GM04504 (cell line): ENCODE measurements at places on chromosomes 12 and 14.

GRCh38 chr12:32039347-32039746, 67.3 kb upstream of the BICD1 start:
- DNase-seq = no peak

- DNase-seq = no peak
Observed at GRCh38 chr14:34465069-34465859, 3.2 kb upstream of the SPTSSA start.

DNA sequence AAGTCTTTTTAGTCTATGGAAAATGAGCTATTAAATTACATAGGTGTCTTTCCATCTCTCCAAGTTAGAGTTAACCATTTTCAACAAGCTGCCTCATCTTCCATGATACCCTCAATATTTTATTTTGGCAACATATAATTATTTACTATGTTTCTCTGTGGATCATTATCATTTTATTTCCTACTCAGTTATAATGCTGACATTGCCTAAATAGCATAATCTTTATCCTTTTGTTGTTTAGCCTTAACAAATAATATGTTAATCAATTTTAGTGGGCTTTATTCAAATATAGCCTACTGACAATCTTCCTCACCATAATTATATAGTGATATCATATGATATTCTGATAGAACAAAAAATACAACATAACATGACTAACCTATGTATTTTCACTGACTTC, 1044.8 kb upstream of the FOXG1 start:
- no peak for DNase-seq

GRCh38 chr12:4089121-4089606, 184.4 kb upstream of the CCND2 start:
- no peak for DNase-seq

- peak; percentile 38 for DNase-seq
Observed at GRCh38 chr14:69242311-69243224, 17.4 kb upstream of the GALNT16 start.

DNA sequence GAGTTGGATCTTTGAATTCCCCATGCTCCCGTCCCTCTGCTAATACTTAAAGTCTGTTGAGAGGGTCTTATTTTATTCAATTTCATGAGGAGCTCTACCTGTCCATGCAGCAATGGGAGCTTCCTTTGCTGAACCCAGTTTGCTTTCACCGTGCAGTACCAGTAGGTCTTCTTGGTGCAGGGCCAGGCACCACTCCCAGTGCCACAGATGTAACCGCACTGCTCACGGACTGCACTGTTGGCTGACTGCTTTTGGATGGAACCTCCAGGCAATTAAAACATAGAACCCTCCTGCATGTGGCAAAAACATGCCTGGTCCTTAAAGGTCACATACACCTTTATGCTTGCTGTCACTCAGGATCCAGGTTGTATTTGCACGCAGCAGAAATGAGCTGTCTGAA, 9.3 kb upstream of the CABP1 start:
- DNase-seq = no peak

GRCh38 chr12:107131832-107132616, 38.7 kb upstream of the CRY1 start:
- DNase-seq = peak; percentile 36

DNA sequence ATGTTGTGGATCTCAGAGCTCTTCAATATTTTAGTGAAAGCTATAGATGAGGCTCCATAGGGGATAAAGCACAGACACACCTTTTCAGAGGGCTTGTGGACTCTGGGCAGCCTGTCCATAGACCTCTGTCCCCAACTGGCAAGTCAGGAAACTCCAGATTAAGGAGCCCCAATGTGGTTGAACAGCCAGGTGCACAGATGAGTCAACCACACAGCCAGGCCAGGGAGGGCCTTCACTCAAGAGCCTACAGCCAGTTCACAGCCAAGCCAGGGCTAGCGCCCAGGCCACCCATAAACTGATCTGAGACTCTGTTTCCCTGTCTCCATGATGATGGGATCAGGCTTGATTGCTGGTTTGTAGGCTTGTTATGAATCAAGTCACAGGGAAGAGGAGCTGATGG, 1.0 kb upstream of the BDKRB2 start:
- no peak for DNase-seq

DNA sequence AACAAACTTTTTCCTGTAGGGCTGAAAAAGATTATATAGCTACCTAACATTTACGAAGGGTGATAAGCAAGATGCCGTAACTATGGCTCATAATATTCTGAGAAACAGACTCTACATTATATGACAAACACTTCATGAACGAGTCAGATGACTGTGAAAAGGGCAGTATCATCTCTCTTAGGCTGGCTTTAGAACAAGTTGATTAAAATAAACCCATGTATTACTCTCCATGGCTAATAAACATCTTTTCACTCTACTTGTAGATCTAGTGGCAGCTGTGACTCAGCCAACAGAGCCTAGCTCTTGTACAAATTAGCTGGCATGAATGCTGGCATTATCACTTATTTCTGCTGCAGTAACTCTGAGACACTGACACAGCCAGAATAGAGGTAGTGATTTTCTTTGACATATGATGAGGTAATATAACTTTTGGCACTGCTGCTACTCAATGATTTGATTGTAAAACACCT, 47.1 kb downstream of the SLC2A13 start:
- no peak for DNase-seq

GRCh38 chr12:93116632-93117031, 187.5 kb upstream of the EEA1 start:
- DNase-seq = no peak

DNA sequence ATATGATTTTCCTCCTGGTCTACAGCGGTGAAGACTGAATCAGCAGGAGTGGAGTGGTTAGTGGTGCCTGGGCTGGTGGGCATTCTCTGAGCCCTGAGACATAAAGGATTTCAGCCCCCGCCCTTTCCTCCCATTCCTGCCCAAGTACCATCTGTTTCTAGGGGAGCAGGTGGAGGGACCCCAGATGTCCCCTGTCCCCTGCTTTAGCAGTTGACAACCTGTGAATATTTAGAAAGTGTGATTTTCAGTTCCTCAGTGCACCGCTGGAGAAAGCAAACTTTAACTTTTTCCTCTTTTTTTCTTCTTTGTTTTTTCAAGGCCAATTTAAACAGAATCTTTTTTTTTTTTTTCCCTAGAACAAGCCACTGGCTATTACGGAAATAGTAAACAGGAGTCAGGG, 163.8 kb upstream of the MYL2 start:
- no peak for DNase-seq

GRCh38 chr12:122726080-122726558, 4.5 kb downstream of the HCAR1 start:
- no peak for DNase-seq

GRCh38 chr12:14283489-14284144, 81.9 kb upstream of the ATF7IP start:
- no peak for DNase-seq

DNA sequence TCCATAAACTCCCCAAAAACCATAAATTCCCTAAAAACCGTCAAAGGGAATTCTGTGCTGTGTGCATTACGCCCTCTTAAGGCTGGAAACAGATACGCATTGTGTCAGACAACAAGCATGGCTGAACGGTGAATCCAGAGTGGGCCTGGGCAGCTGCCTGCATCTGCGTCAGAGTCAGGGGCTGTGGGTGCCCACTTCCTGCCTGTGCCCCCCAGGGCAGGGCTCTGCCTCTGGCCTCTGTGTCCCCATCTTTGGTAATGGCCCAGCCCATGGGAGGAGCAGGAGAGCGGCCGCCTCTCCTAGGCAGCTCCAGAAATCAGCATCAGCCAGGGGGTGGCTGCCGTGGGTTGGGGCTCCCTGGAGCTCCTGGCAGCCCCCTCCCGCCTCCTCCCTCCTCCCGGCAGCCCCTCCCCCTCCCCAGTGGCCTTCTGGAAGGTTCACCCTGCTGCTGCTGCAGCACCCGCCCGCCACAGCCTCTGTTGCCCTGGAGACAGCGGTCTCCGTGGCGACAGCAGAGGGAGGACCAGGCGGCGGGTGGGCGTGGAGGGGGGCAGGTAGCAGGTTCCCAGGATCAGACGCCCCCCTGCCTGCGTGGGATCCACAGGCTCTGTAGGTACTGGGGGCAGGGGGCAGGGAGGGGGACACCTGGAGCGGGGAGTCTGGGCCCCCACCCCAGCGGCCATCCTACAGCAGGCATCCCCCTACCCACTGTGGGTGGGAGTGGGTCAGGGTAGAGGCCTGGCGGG, 5.9 kb downstream of the MMP17 start:
- DNase-seq = no peak

DNA sequence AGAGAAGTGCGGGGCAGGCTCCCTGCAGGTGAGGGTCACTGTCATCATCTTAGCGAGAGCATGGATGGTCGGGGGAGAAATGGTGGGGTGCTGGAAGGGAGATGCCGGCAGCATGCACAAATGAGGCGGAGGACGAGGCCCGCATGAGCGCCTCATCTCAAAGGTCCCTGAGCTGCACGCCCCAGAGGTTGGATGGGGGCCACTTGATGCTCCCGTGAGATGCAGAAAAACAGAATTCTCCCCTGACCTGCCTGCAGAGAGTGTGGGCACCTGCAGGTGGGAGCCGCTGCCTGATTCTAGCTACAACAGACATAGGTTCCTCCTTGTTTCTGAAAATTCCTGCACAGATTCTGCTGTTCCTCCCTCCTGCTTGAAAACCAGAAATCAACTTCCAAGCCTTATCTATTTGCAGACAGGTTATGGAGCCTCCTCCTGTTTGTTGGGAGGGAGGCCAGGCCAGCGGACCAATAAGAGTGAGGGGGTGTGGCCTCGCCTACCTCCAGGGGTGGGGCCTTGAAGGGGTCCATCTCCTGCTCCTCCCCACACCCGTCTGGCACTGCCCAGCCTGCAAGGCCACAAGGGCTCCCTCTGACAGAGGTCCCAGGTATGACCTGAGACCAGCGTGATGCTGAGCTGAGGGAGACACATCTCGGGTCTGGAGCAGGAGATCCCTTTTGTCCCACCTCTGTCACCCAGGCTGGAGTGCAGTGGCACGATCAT, 67.2 kb downstream of the KDM2B start:
- DNase-seq = no peak

DNA sequence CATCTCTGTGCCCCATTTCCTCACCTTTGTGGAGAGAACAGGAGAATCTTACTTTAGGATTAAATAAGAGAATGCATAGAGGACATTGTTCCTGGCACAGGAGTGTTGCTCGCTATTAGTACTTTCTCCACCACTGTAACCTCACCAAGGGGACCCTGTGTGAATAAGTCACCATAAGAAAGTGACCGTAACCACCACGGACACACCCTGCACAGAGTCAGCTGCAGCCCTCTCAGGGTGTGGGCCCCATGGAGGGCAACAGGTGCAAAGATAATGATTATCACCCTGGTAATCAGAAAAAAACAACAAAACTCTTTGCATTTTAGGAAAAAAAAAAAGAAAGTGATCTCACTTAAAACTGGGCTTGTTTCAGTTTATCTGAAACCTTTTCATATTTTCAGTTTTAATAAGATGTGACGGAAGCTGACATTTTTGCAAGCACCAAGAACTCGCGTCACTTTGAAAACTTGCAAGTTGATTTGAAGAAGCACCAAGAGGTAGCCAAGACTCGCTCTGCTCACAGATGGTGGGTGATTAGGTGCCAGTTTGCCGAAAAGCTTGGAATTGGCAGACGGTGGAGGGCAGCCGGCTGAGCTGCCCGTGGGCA, 87.0 kb upstream of the VRK1 start:
- DNase-seq = no peak

DNA sequence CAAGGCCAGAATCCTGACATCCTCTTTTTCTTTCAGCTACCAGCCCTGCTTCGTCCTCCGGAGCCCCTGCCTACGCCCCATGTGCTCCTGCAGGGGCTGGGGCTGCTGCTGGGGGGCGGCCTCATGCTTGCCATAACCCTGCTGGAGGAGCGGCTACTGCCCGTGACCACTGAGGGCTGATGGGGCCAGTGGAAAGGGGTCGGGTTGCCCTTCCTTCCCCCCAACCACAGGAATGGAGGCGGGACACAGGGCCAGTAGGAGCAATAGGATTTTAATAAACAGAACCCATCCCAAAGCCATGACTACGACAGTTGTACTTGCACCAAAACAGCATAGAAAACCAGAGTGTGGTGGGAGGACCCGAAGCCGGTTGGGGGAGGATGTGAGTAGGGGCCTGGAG, 7.7 kb downstream of the SLC39A5 start:
- no peak for DNase-seq

DNA sequence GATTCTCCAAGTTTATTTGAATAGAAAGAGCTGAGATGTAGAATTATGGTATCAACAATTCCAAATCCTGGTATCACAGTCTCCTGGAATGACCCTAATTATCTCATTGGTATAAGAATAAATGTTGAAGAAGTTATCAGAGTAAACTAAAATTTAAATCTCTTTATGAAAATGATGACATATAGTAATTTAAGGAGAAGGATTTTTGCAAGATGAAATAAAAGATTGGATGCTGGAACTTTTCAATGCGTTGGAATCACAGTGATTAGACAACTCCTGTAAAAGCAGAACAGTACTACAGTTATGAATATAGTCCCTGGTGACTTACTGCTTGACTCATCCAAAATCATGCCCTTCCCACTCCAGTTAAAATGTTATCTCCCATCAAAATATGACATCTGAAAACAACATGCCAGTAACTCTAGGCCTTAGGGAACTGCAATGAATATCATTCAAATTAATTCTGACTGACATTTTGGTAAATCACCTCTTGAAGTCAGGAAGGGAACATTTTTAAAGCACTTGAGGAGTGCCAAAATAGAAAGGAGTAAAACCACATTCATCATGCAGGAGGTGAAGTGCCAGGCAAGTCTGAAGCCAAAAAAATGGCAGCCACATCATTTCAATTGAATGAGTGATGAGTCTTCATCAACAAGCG, 197.8 kb upstream of the PRKD1 start:
- DNase-seq = no peak

- peak; percentile 20 for DNase-seq
Observed at GRCh38 chr12:88111074-88111652, 30.7 kb downstream of the CEP290 start.

DNA sequence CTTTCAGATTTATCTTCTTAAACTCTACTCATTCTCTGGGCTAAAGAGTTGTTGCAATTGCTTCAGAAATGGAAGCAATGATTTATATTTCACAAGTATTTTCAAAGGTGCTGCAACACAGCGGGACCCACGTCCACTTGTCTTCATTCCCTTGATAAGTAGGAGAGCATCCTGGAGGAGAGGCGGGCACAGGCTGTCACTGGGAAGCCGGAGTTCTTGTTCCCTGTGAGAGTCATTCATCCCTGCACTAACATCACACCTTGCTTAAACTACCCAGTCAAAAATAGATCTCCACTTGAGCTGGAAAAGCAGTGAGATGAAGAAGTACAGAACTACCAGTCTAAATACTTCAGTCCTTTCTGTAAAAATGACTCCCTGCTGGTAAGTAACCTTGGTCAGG, 160.5 kb upstream of the RASSF8 start:
- DNase-seq = no peak

DNA sequence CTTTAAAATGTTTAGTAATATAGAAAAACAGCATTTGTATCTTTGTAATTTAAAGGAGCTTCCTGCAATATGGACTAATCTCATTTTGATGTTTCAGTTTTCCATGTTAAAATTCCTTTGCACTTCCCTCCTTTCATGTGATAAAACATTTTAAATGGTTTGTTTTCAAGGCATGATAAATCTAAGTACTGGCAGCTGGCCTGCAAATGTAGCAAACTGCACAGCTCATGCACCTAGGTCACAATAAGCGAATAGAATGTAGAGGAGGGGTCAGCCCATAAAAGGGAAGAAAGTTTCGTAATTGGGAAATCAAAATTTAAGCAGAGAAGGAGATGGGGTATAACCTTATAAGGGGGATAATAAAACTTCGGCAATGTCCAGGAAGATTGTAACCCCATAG, 80.0 kb upstream of the KCNH3 start:
- no peak for DNase-seq
